ENCODE measurements at places on chromosomes 1 and 21.

DNA sequence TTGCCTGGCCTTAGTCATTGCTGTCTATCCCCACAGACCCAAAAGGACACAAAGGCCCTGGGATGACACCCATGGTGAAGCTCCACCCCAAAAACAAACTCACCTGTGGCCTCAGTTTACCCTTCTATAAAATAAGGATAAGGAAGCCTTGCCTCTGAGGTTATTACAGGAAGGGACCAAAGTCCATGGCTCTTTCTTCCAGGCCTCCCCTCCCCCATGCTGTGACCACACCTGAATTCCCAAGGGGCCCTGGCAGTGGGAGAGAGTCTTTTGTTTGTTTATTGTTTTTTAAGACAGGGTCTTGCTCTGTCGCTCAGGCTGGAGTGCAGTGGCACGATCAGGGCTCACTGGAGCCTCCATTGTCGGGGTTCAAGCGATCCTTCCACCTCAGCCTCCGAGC, 10.5 kb upstream of the TNFRSF25 start:
- no peak for DNase-seq

DNA sequence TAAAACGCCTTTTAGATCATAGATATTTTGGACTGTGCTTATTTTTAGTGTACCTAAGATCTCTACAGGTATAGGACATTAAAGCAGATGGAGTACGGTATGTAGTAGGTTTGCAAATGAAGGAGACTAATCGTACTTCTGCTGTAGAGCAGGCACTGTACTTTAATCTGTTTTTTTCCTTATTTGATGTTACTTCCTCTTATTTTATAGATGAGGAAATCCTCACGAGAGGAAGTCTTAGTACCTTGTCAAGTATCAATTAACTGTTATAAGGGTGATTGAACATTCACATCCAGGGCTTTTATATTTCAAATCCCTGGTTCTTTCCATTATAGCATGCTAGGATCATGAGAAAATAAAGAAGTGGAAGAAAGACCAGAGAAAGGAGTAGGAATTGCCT, 41.1 kb downstream of the CACHD1 start:
- DNase-seq, result no peak

- DNase-seq, result no peak
Observed at GRCh38 chr1:150613061-150613920, 16.1 kb downstream of the ENSA start.

- no peak for DNase-seq
Observed at GRCh38 chr1:233034836-233035235, 84.4 kb downstream of the NTPCR start.

- no peak for DNase-seq
Observed at GRCh38 chr1:83882906-83883305, 116.0 kb downstream of the TTLL7 start.

DNA sequence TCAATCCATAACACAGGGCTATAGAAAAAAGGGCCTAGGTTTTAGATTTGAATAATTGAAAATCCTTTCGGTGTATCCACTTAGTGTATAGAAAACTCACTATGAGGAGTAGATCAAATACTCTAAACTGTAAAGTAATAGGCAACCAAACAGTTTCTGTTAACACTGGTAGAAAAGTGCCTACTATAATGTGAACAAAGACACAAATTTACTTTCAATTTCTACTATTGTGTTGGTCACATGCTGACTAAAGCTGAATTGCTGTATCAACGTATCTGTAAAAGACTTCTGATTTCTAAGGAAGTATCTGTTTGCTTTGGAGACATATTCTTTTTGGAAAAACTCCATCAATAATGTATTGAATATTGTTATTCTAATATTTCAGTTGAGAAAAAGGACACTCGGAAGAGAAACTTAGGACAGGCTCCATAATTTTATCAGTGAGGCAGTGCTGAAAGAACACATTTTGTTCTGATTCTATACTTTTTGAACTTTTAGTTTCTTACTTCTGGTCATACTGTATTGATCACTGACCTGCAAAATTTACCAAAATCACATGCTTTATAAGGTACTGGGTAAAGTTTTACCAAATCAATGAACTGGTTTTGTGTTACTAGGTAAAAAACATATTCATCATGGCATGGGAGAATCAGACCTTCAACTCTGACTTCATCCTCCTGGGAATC, at the start of gene OR2M5:
Gene OR2M5 (plus strand): TSS at position 636 of the 686 bp plus-strand sequence. CDS start 0 bp downstream, at position 636.
- no peak for DNase-seq

DNA sequence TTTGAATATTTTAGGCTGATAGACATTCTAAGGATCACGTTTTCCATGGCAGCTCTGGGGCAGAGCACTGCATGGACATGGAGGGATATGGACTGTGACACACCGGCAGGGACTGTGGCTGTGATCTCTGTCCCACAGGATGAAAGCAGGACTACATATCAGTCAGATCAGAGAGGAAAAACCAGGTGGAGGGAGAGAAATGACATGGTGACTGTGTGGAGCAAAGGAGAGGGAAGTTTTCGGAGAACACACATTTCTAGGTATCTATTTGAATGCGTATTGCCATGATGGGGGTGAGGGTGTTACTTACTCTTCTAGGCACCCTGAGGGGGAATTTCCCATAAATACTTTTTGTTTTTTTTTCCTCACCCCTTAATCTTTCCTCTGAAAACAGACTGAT, 3.2 kb upstream of the CD1C start:
- no peak for DNase-seq

- DNase-seq, result no peak
Observed at GRCh38 chr1:10211805-10212410, 1.5 kb downstream of the KIF1B start.

DNA sequence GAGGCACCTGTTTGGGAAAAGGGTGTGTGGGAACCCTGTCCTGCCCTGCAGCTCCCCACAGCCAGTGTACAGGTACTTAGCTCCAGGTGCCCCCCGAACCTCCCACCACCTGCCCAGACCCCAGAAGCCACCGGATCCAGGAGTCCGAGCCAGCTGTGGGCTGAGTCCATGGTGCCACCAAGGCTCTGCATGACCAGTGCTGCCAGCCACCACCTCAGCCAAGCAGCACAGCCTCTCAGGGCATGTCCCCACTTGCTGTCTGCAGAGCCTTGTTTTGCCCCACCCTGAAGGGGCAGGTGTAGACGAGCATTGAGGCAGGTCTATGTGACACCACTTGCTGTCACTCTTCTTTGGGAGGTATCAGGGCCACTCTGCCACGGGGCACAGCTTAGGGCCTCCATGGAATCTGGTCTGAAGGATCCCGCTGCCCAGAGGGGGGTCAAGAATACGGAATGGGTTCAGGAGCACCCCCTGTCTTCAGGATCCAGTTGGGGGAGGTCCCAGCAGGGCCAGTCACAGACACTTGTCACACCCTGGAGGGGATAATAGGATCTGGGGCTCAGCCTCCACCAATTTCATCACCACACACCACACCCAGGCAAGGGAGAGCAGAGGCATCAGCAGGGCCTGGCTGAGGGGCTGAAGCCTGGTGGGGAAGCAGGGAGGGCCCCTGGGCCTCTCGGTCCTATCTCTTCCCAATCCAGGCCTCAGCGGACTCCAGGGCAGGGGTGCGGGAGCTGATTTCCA, 27.7 kb downstream of the ARHGEF19 start:
- DNase-seq, result no peak

GRCh38 chr1:246214708-246215509, 292.2 kb downstream of the SMYD3 start:
- DNase-seq, result no peak

GRCh38 chr1:4944911-4945310, 290.5 kb downstream of the AJAP1 start:
- no peak for DNase-seq

GRCh38 chr1:231181271-231181670, 19.4 kb downstream of the TRIM67 start:
- no peak for DNase-seq

GRCh38 chr1:208061632-208062031, 150.7 kb upstream of the CD34 start:
- DNase-seq, result no peak

DNA sequence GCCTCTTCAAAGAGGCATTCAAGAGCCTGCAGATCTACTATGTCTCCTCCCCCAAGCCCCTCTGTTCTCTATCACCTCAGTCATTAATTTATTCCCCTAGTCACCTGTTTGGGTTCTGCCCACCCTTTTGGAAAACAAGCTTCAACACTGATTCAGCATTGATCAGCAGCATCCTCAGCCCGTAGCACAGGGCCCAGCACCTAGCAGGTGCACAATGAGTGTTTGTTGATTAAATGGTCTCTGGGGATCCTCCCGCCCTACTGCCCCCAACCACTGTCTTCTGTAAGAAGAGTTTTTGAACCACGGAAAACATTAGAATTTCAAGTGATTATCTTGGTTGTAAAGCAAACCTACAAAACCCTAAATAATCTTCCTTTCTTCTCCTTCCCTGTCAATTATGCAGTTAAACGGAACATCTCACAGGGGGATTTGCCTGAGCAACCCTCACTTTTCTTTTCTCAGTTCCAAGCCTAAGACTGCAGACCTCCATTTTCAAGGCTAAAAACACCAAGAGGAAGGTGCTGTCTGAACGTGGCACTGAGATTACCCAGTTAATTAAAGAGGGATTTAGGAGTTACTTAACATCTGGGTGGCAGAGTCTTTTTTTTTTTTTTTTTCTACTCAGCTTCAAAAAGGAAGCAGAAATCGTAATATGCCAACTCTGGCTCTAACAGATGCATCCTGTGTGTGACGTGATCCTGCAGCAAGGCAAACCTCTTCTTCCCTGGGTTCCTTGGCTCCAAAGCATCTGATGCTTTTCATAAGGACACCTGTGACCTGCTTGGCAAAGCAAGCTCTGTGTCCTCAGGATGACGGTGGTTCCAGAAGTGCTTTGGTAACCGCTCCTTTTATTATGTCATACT, 163.0 kb downstream of the KAZN start:
- no peak for DNase-seq

DNA sequence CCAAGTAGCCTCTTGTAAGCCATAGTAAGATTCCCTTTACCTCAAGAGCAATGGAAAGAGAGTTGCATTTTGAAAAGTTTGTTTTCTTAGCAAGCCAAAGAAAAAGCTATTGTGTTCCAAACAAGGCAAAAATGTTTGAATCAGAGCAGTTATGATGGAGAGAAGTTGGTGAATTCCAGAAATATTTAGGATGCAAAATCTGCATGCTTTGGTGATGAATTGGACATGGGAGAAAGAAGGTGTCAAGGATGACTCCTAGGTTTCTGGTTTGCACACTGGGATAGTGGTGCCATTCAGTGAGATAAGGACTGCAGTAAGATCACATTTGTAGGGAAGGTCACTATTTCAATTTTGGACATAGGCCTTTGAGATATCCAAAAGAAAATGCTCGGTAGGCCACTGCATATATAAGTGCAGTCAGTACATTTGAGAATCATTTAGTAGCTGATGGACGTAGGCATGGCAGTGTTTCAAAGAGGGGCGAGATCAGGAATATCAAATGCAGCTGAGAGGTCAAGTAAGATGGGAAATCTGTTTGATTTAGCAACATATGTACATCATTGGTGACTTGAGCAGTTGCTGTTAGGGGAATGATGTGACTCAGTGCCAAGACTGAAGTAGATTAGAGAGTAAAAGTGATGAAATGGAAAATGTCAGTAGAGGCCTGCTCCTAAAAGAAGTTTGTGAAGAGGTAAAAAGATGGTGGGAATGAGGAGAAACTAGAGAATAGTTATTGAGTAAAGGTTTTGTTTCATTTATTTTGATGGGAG, 33.9 kb upstream of the GPR25 start:
- no peak for DNase-seq

DNA sequence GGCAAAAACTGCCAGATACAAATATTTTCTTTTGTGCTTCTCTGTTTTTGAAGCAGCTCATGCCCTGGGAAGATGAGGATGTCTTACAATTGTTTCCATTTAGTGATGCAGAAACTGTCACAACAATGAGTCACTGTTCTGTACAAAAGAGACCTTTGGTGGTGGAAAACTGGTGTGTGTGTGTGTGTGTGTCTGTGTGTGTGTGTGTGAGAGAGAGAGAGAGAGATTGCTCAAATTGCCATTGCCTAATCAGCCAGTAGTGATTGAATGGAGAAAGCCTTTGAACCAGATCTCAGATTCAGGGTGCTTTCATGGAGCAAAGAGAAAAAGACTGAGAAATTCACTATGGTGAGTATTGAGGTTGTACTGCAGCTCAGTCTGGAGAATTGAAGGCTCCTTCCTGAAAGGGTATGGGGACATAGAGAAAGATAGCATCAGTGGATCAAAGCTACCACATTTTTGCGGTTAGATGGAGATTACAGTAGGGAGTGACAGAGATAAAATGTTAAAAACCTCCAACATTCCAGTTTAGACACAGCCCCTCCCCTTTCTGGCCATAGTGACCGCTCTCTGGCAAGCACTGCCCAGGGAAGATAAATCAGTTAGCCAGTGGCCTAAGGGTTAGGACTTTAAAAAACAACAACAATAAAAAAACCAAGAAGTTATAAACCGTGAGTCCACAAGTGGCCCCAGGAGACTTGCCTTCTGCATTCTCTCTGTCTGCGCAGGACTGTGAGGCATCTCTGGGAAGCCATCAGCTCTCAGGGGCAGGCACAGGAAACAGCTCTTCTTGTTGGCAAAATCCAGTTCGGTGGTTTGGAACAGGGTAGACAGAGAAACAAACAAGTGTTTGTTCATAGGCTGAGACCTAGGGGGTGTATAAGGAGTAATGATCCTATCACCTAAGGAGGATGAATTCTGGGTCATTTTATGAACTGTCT, 406.5 kb downstream of the DUSP10 start:
- no peak for DNase-seq

- DNase-seq, result no peak
Observed at GRCh38 chr1:2345297-2346075, 45.9 kb downstream of the MORN1 start.

DNA sequence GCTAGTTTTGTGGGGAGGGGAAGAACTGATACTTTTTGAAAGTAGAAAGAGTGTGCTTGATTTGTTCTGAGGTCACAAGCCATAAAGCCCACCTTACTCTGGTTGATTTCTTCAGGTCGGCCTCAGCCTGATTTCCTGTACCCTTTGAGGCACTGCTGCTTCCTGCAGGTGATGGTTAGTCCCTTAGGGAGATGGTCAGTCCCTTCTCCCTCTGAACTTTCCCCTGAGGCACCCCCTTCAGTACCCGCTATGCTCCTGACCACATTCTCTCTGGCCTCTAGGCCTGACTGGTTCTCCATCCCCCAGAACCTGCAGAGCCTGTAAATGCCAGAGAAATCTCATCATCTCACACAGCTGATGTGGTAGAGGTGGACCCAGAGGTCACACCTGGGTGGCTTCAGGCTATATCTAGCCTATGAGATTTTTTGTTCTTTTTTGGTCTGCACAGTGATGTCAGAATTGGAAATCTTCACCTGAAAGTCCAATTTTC, 15.0 kb upstream of the ID3 start:
- DNase-seq, result no peak

DNA sequence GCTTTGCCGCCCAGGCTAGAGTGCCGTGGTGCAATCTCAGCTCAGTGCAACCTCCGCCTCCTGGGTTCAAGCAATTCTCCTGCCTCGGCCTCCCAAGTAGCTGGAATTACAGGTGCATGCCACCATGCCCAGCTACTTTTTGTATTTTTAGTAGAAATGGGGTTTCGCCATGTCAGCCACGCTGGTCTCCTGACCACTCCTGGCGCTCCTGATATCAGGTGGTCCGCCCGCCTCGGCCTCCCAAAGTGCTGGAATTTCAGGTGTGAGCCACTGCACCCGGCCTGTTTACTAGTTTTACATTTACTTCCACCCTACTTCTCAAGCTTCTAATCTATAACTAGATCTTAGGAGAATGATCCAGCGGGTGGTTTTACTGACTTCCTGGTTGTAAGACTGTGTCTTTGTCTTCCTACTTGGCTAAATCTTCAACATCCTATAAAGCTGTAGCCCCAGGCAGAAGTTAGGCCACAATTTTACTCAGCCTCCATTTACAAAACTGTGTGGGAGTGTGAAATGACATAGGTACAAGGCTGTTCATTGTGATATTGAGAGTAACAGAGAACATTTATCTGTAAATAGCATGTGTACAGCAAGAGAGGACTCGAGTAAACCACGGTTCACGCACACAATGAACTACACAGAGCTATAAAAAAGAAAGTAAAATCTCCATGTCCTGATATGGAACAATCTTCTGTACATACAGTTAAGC, 9.6 kb upstream of the POU2F1 start:
- DNase-seq, result no peak
